NCI-H69 (cell line): ENCODE measurements at places on chromosomes 6 and 20.

DNA sequence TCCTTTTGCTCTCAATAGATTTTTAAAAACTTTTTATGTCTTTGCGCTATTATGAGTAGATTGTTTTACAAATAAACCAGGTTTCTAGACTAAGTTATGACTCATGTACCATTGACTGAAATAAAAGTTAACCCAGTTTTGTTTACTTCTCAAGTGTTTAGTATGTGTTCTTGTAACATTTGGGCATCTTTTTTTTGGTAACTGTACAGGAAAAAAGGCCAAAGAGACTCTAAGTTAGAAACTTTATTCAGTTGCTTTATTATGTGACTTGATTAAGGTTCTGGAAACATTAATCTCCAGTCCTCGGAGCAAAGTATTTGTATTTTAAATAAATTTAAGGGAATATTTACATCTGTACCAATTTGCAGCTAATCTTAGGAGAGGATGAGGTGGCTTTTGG is 2.9 kb downstream of the NKAIN2 start:
- peak; percentile 47 for DNase-seq

GRCh38 chr6:136950436-136951126 is 28.5 kb downstream of the SLC35D3 start:
- DNase-seq = peak; percentile 32

DNA sequence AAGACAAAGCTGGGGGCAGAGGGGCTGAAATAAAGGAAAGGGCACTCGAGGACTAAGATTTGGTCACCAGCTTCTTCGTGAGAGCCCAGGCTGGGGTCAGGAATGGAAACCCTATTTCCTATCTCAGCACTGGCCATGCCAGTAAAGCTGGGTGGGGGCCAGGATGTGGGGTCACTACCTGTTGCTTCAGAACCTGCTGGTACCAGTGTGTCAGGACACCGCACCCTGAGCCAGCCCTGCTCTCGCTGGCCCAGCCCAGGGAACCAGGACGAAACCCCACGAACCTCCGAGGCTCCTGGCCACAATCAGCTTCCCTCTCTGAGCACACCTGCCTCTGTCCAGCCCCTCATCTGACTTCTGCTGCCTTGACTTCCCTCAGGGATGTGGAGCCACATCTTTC is 2.1 kb downstream of the CDSN start:
- DNase-seq = no peak

DNA sequence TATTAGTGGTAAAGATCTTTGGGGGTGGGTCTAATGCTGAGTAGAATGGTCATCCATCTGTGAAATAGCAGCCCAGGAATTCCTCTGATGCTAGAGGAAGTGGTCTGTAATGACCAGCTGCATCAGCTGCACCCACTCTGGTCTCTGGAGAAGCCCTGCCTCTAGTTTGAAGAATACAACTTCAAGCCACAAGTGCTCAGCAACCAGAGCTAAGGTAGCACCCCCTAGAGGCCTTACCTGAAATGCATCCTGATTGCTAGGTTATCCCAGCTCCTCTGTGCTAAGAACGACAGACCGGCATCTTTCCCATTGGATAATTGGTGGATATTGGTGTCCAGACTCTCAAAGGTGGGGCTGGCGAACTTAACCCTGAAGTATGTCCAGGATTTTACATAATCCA is 58.2 kb downstream of the DNAH8 start:
- peak; percentile 32 for DNase-seq
